ENCODE measurements at places on chromosomes 6 and 20.
A peak's percentile ranks its signal among the peaks of the same experiment; 100 is the strongest.

DNA sequence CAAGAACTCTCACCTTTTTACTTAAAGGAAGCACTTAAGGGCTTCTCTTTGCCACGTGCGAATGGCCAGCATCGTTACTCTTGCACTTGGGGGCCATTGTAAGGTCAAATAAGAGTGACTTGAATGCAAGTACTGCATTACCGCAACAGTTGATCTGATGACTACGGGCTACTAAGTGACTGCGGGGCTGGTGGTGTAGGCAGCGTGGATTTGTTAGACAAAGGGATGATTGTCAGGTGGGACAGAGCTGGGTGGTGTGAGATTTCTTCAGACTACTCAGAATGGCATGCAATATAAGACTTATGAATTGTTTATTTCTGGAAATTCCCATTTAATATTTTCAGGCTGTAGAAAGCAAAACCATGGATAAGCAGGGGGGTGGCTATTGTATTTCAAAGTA is 199.7 kb upstream of the UST start:
- DNase-seq = no peak

- DNase-seq = no peak
These were observed 275.5 kb upstream of the SGK1 start for GRCh38 chr6:134593442-134593841.

DNA sequence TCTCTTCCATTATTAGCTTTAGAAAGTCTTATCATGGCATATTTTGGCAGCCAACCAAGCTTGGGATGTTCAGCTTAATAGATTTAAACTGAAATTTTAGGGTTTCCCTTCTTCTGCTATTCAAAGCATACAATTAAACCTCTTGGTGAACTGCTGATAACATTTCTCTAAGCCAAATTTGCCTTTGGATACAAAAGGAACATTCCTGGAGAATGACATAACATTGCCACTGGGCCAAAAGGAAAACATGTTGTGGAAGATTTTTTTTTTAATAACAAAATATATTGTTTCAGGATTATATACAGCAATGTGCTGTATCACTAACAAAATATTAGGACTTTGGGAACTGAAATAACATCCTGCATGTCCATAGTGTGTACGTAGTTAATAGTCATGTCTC is 215.1 kb upstream of the TBX18 start:
- DNase-seq = no peak

- DNase-seq = peak; percentile 13
These were observed 8.3 kb downstream of the SEMG2 start for GRCh38 chr20:45229264-45230056.

GRCh38 chr6:31727034-31727716 is 1.9 kb downstream of the DDAH2 start:
- no peak for DNase-seq

GRCh38 chr20:45113865-45114264 is 1.1 kb downstream of the WFDC5 start:
- no peak for DNase-seq

- DNase-seq = no peak
These were observed 30.9 kb downstream of the BCL2L1 start for GRCh38 chr20:31691646-31692275.

GRCh38 chr20:11235058-11235457 is 561.3 kb upstream of the JAG1 start:
- DNase-seq = no peak

- no peak for DNase-seq
These were observed 11.4 kb upstream of the PBOV1 start for GRCh38 chr6:138229663-138230179.

DNA sequence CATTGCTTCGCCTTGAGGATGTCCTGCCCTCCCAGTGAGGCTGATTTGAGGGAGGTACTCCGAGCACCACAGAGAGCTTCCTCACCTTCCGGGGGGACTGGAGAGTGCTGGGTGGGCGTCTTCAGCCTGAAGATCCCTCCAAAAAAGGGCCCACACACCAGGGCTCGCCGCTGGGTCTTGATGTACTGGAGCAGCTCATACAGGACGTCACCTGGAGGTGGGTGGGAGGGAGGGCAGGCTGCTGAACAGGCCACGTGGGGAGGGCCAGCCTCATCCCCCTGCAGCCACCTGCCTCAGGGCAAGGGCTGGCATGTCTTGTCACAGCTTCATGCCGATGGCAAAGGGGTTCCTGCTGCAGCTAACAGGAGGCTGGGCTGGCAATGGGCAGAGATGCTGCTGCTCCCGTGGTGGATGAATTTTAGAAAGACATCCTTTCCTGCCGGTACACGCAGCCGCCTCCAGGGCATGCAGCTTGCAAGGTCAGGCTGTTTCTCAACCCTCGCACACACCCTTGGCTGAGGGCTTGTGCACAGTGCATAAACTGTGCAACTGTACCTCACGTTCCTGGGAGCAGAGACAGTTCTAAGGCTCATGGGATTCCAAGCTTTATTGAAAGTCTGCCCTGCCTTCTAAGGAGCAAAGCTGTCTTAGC is 14.0 kb downstream of the ETV7 start:
- no peak for DNase-seq

DNA sequence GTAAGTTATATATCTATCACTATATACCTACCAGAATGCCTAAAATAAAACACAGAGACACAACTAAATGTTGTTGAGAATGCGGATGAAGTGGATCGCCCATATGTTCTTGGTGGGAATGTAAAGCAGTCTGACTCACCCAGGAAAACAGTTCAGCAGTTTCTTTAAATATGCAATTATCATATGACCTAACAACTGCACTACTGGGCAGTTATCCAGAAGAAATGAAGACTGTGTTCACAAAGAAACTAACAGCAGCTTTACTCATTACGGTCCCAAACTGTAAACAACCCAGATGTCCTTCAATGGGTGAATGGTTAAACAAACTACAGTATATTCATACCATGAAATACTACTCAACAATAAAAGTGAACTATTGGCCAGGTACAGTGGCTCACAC is 14.3 kb upstream of the ZC3H12D start:
- no peak for DNase-seq

DNA sequence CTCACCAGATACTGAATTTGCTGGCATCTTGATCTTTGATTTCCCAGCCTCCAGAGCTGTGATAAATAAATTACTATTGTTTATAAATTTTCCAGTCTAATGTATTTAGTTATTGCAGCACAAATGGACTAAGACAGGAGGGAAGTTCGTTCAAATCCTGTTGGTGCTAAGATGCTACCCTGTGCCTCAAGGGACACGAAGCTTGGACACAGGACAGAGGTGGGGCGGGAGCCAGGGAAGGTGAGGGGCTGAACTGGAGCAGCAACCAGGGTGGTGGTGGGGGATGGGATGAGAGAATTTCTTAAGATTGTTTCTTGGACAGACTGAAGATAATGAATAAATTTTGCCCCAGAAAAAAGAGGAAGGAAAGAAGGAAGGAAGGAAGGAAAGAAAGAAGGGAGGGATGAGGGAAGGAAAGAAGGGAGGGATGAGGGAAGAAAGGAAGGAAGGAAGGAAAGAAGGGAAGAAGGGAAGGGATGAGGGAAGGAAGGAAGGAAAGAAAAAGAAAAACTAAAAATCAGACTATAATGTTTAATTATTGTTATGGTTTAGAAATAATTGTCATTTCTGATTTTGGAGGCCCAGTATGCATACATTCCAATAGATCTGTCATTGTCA is 127.2 kb downstream of the CDC5L start:
- DNase-seq = no peak

GRCh38 chr6:139525415-139525814 is 151.0 kb upstream of the CITED2 start:
- no peak for DNase-seq

DNA sequence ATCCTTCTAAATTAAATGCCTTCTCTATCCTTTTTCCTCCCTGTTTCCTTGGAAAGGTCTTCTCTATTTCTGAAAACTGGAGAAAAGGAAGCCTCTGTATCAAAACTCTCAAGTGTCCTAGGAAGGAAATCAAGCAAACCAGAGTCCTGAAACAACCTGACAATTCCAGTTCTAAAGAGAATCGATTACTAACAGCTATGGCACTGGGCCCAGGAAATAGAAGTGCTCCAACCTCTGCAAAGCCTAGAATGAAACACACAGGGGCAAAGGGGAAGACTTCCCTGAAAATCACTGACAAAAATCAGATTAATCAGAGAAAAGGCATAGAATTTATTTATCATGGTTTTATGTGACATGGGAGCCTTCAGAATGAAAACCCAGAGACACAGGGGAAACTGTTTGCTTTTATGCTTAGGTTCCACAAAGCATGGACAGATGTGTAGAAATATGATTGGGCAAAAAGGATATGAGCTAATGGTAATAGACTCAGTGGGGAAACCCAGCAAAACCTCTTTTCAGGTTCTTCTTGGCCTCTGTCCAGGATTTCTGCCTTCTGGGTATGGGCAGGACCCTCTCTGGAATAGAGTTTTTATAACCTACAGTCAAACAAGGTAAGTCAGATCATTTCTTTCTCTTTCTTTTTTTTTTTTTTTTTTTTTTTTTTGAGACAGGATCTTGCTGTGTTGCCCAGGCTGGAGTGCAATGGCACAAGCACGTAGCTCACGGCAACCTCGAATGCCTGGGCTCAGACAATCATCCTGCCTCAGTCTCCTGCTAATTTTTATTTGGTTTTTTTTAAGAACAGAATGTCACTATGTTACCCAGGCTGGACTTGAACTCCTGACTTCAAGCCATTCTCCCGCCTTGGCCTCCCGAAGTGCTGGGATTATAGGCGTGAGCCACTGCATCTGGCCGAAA is 91.7 kb downstream of the CD24 start:
- DNase-seq = no peak

DNA sequence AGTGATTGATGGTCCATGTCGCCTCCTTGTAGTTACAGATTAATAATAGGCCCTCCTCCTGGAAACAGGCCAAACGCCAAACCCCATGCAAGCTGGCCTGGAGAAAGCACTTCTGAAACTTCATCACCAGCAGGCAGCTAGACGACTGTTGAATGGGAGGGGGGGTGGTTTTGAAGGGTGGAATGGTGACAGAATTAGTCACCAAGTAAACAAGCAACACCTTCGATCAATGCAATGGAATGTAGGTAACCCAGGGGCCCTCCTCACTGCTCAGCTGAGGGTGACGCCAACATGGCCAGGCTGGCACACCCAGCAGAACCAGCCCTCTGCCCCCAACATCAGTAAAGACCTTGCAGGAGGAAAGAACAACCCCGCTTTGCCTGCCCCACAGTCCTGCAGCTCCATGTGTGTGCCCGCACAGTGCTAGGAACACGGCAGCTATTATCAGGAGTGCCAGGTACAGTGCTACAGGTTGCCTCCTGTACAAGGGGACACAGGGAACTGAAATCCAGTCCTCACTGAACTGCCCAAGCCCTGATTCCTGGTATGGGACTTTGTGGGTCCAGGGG is 2.7 kb downstream of the BCAS1 start:
- no peak for DNase-seq

GRCh38 chr6:89433252-89434149 is 549 bp downstream of the ANKRD6 start:
- peak; percentile 26 for DNase-seq

DNA sequence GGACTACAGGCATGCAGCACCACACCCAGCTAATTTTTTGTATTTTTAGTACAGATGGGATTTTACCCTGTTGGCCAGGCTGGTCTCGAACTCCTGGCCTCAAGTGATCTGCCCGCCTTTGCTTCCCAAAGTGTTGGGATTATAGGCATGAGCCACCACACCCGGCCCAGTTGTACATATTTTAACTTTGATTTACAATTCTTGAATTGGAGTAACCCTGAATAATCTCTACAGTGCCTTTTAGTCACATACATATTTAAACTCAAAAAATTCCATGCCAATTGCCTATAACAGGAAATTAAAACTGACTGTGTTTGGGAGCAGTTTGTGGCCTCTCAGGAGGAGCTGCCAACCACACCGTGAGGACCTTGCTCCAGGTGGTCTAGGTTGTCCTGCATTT is 199.8 kb upstream of the PDE10A start:
- no peak for DNase-seq

DNA sequence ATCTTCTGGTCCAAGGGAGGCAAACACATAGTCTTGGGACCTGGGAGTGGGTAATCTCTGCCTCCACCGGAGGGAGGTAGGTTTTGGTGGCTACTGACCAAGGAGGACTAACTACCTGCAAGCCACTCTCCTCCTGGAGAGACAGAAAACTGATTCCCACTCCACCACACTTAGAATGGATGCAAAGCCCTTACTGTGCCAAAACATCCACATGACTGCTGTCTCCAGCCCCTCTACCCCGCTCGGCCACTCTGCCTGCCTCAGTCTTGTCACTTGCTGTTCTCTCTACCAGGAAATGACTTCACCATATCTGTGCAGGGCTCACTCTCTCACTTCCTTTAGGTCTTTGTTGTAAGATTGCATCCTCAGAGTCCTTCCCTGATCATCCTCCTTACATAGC is 129.5 kb upstream of the ARG1 start:
- DNase-seq = no peak

GRCh38 chr6:148735989-148736388 is 10.8 kb upstream of the UST start:
- no peak for DNase-seq

GRCh38 chr6:142844065-142844755 is 100.8 kb downstream of the HIVEP2 start:
- DNase-seq = no peak

- DNase-seq = no peak
These were observed 208.8 kb upstream of the PLCB4 start for GRCh38 chr20:8860011-8860495.

DNA sequence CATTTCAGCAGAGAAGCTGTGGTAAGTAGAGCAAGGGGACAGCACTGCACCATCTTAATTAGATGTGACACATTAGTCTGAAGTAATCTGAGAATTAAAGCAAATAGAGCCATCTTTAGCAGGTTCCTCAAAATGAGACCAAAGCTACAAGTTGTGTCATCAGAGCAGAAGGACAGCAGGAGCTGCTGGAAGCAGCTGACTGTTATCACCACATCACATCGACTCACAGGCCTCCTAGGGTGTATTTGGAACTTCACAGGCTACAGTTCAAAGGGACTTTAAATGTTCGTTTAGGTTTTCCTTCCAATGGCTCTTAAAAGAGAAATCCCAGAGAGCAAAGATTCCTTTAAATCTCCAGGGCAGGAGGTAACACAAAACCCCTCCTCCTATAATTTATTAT is 69.5 kb downstream of the LCA5 start:
- no peak for DNase-seq

DNA sequence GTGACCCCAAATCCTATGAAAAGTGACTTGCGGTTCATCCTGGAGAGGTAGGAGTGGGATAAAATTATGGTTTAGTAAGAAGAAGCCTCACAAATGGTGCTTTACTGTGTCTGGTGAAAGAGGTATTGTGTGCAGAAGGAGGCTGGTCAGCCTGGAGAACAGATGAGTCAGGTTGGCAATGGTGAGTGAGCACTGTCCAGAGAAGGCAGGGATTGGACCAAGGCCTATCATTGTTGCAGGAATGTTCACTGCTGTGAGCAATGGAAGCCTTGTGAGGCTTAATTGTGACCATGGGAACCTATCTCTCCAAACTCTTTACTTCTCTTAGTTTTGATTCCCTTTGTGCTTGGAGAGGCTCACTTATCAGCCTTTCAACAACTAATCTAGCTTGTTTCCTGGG is 89.0 kb upstream of the KCNK16 start:
- DNase-seq = no peak

- DNase-seq = no peak
These were observed 29.7 kb upstream of the ENPP1 start for GRCh38 chr6:131778169-131778568.

All from heart right ventricle (tissue), 16 donors.